Activated naive CD4-positive, alpha-beta T cell treated with anti-CD3 and anti-CD28 coated beads, Interleukin-2, amount 50 U/mL, for 72 hours (primary cell): ENCODE measurements at places on chromosomes 5 and 9. TPM values are rescaled to one million over a fixed set of nuclear protein-coding genes. Genes with fewer than 3 reads are reported as not detected.

GRCh38 chr9:126347911-126348760 is 21.5 kb downstream of the MVB12B start:
- DNase-seq, result no peak

GRCh38 chr9:98168941-98169488 is 23.4 kb downstream of the CORO2A start:
- DNase-seq, result no peak

DNA sequence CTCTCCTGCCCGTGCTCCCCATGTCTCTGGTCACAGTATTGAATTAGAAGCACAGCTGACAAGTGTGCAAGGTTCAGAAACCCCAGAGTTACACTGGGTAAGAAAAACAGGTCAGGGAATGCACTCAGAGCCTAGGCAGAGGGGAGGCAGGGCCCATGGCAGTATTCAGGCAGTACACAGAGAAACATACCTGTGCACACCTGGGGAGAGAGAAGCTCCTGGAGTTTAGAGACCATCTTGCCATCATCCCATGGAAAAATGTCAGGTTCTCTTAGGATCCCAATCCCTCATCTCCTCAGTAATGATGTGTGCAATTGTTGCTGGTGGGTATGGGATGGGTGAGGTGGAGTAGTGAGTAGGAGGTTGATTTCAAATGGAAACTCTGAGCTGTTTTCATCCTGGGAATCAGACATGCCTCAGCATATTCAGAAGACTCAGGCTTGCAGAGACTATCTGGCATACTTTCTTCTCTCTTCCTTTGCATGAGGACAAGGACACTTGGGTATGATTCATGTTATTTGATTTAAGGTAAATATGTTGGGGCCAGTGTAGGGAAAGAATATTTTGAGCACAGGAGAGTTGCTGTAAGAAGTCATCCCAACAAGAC is 228.5 kb downstream of the ESM1 start:
- DNase-seq, result no peak

GRCh38 chr5:131394128-131394527 is 130.3 kb downstream of the CDC42SE2 start:
- DNase-seq, result no peak

DNA sequence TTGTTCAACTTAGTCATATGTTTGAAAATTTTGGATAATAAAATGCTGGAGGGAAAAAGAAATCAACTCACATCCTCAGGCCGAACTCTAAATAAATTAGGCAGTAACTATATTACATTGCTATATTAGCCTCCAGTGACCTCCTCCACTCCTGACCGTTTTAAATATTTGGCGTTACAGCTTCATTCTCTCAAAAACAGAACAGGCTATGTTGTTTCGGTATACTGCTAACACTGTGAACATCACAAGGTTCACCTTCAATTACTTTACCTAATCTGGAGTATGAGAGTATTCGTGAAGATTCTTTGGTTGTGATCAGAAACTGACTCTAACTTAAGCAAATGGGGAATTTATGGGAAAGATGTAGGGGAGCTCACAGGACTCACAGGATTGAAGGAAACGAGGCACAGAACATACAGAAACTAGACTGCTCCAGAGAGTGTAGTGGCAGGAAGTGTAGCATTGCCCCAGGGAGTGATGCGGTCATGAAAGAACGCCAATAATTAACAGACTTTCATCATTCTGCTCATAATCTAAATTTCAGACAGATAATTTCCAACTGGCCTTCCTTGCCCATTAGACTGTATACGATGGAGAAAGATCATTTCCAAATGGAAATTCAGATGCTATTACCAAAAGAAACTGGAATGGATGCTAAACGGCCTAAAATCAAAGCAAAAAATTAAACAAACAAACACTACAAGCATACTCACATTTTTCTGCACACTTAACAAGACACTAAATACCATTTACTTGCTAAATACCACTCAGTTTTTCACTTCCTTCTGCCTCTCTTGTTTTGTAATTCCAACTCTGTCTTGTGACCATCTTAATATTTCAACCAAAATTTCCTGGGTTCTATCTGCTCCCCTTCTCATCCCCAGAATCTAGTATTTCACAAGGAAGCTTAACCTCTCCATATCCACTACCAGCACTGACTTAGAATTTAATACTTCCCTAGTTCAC is 110.1 kb upstream of the LPAR1 start:
- DNase-seq, result no peak

- DNase-seq, result no peak
Observed at GRCh38 chr5:56543441-56544388, 271.6 kb upstream of the MAP3K1 start.

NTNG2 gene
- total RNA-seq, result 2.4 TPM

SCGB3A1 gene
- not detected for total RNA-seq

FIBCD1 gene
- total RNA-seq, result not detected

NRG2 gene
- total RNA-seq, result not detected

SLC27A4 gene
- 10.2 TPM for total RNA-seq

OTP gene
- not detected for total RNA-seq

OR1J2 gene
- total RNA-seq, result not detected

IARS1 gene
- total RNA-seq, result 222 TPM
